Lower lobe of right lung (tissue), 2 donors: ENCODE measurements at places on chromosomes 13 and 19. TPM values are rescaled to one million over a fixed set of nuclear protein-coding genes. Genes with fewer than 3 reads are reported as not detected.

DNA sequence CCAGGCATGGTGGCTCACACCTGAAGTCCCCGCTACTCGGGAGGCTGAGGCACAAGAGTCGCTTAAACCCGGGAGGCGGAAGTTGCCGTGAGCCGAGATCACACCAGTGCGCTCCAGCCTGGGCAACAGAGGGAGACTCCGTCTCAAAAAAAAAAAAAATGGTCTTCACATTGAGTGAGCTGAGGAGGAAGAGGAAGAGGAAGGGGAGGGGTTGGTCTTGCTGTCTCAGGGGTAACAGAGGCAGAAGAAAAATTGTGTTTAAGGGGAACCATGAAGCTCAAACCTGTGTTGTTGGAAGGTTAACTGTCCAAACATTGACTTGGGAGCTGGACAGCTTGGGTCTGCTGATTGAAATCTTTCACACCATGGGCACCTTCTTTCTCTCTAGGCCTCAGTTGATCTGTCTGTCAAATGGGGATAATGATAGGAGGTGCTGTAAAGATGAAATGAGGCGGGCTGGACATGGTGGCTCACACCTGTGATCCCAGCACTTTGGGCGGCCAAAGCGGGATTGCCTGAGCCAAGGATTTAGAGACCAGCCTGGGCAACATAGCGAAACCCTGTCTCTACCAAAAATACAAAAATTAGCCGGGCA is 9.8 kb upstream of the SLC44A2 start:
- H3K36me3 ChIP-seq: no peaks in the 10 kb centered on the region
- H3K27me3 ChIP-seq: no peaks in the 10 kb centered on the region
- H3K4me1 ChIP-seq: peaks cover 67% of the 10 kb centered on the region
- no peak for DNase-seq
- no peak overlapping the region for H3K4me3 ChIP-seq

GRCh38 chr13:48653472-48653939 is at the start of gene CYSLTR2:
CYSLTR2 (plus strand) TSS chr13:48653929; CDS start chr13:48706818, 52,889 bp downstream.
- H3K4me3 ChIP-seq: peak within 1 kb of the TSS; percentile 25
- H3K27me3 ChIP-seq: no peaks in the 10 kb centered on the region
- H3K27ac ChIP-seq: peak within 1 kb of the TSS; percentile 73
- H3K4me1 ChIP-seq: no peaks in the 10 kb centered on the region
- no peak for DNase-seq

Gene MYPOP
- 7.5 TPM for total RNA-seq

GRCh38 chr19:2750808-2751437 is 11.1 kb upstream of the SLC39A3 start:
- peaks cover 30% of the 10 kb centered on the region for H3K36me3 ChIP-seq
- no peak for DNase-seq
- H3K27ac ChIP-seq: no peak overlapping the region
- H3K4me3 ChIP-seq: no peak overlapping the region
- no peaks in the 10 kb centered on the region for H3K4me1 ChIP-seq
- no peaks in the 10 kb centered on the region for H3K27me3 ChIP-seq

Gene KLK3
- total RNA-seq: not detected

- no peaks in the 10 kb centered on the region for H3K27me3 ChIP-seq
- H3K36me3 ChIP-seq: no peaks in the 10 kb centered on the region
- no peaks in the 10 kb centered on the region for H3K4me1 ChIP-seq
- H3K4me3 ChIP-seq: no peak overlapping the region
- no peak overlapping the region for H3K27ac ChIP-seq
Observed at GRCh38 chr13:58324161-58324560, 692.6 kb downstream of the PCDH17 start.

Gene KLF5
- 46.6 TPM for total RNA-seq

DNA sequence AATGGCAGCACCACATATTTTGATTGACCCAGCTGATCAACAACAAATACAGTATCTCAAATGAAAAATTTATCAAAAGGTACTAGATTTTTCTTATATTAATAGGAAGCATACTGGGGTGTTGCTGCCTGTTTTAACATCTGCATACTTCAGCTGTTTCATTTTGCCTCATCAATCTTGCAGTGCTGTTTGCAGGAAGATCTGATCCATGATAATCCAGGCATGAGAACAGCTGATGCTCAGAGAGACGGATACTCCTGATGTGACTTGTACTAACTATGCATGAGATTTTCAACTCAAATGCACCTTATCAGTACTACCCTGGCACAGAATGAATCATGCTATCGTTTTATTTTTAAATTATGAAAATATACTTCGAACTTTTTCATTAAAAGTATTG is 2136.8 kb downstream of the PCDH9 start:
- H3K27ac ChIP-seq: no peak overlapping the region
- no peak overlapping the region for H3K4me3 ChIP-seq
- no peaks in the 10 kb centered on the region for H3K36me3 ChIP-seq
